ENCODE measurements at places on chromosomes 4 and X. TPM values are rescaled to one million over a fixed set of nuclear protein-coding genes. Genes with fewer than 3 reads are reported as not detected.

The MAGED4 gene
- 21.8 TPM for total RNA-seq

The RNF212 gene
- 0.09 TPM for total RNA-seq

The SPANXB1 gene
- not detected for total RNA-seq

The NLRP2B gene
- total RNA-seq, result not detected

The GAGE13 gene
- not detected for total RNA-seq

The SPARCL1 gene
- 1.5 TPM for total RNA-seq

The ARMCX1 gene
- total RNA-seq, result 103 TPM

The PASD1 gene
- not detected for total RNA-seq

The SSX2 gene
- total RNA-seq, result not detected

The PPP1R2C gene
- not detected for total RNA-seq

The CHRDL1 gene
- 3.8 TPM for total RNA-seq

The L1CAM gene
- 0.09 TPM for total RNA-seq

The SLC49A3 gene
- total RNA-seq, result 5.2 TPM

The DMP1 gene
- total RNA-seq, result not detected

The TEX11 gene
- total RNA-seq, result not detected

The BST1 gene
- total RNA-seq, result 8.7 TPM

The FDCSP gene
- not detected for total RNA-seq

The CT45A2 gene
- not detected for total RNA-seq

The FAM47E gene
- total RNA-seq, result 1.4 TPM

The WDFY3 gene
- 42.1 TPM for total RNA-seq

The ANKRD50 gene
- total RNA-seq, result 27.7 TPM

The FRG2 gene
- not detected for total RNA-seq

The ASB9 gene
- 1.4 TPM for total RNA-seq

The IL9R gene
- total RNA-seq, result not detected

The SSX4 gene
- not detected for total RNA-seq

The KIAA1210 gene
- not detected for total RNA-seq

The ATP2B3 gene
- total RNA-seq, result not detected

The SCD5 gene
- total RNA-seq, result 11.6 TPM

The SSX3 gene
- not detected for total RNA-seq

The PIR gene
- total RNA-seq, result 9.3 TPM

The NPY5R gene
- total RNA-seq, result not detected

The MXD4 gene
- 59.0 TPM for total RNA-seq

The GPR34 gene
- total RNA-seq, result not detected

The TCEAL5 gene
- total RNA-seq, result not detected

The HSD17B13 gene
- under 0.01 TPM for total RNA-seq

Data from bronchial smooth muscle cell (primary cell).